ENCODE measurements at places on chromosomes 1 and 21. TPM values are rescaled to one million over a fixed set of nuclear protein-coding genes. Genes with fewer than 3 reads are reported as not detected.

FAAP20 gene
- 60.5 TPM for total RNA-seq

DNA sequence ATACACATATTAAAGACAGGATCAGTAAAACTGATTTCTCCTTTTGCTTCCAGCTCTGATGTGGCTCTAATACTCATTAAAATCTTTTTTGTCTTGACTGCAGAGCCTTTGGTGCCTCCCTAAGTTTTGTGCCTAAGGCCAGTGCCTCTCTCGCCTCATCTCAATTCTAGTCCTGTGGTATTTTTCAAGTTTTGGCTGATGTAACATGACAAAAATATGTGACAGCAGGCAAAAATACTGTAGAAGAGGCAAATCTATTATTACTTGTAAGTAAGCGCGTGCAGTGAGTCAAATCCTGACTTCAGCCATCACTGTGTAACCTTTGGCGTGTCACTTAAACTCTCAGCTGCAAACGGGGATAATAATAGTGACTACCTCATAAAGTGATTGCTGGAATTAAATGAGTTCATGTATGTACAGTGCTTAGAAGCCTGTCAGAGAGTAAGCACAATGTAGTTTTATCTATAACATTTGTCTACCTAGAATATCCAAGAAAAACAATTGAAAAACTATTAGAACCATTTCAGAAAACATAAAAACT, 74.0 kb downstream of the MAB21L3 start:
- DNase-seq = no peak

GRCh38 chr1:163308811-163309210, 12.9 kb upstream of the NUF2 start:
- no peak for DNase-seq

GRCh38 chr1:32702599-32703478, at the start of gene SYNC:
Gene SYNC (minus strand): TSS chr1:32702770. CDS start chr1:32702660, 110 bp downstream.
- peak; percentile 91 for DNase-seq

All from H7 (cell line).